ENCODE measurements at places on chromosomes 12 and 14.

GRCh38 chr12:103318566-103318965 lies 177.2 kb downstream of the C12orf42 start:
- DNase-seq: no peak

DNA sequence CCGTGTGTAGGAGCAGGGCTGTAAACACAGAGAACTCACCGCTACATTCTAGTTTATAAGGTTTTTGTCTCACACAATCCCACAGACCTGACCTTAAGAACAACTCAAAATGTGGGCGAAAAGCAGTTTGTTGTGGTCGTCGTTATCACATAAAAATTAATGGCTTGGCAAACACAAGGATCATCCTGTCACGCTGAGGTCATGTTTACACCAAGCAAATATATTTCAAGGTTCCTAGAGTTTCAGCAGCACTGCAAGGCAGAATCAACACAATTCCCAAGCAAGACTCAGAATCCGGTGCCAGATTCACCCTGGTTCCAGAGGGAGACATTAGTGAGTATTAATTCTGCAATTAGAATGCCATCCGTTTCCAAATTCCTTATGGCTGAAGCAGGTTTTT lies 30.1 kb upstream of the MAP1LC3B2 start:
- peak; percentile 72 for DNase-seq

DNA sequence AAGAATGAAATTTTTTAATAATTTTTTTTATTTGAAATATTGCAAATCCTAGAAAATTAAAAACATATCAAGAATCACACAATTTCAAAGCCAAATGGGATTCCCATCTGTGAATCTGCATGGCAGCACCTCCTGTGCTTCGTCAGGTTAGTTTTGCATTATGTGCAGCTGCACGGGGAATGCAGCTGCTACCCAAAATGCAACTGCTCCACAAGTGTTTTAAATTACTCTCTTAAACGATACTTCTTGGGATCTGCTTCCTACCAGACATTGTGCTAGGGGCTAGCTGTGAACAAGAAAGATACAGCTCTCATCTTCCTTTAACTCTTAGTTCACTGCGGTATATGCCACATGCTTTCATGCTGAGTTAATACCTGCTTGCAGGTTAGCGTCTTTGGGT lies 154.2 kb downstream of the CRADD start:
- DNase-seq: no peak

GRCh38 chr12:62264706-62265105 lies 4.5 kb downstream of the USP15 start:
- DNase-seq: no peak

- no peak for DNase-seq
Observed at GRCh38 chr14:103533999-103534575, 5.1 kb downstream of the TRMT61A start.

DNA sequence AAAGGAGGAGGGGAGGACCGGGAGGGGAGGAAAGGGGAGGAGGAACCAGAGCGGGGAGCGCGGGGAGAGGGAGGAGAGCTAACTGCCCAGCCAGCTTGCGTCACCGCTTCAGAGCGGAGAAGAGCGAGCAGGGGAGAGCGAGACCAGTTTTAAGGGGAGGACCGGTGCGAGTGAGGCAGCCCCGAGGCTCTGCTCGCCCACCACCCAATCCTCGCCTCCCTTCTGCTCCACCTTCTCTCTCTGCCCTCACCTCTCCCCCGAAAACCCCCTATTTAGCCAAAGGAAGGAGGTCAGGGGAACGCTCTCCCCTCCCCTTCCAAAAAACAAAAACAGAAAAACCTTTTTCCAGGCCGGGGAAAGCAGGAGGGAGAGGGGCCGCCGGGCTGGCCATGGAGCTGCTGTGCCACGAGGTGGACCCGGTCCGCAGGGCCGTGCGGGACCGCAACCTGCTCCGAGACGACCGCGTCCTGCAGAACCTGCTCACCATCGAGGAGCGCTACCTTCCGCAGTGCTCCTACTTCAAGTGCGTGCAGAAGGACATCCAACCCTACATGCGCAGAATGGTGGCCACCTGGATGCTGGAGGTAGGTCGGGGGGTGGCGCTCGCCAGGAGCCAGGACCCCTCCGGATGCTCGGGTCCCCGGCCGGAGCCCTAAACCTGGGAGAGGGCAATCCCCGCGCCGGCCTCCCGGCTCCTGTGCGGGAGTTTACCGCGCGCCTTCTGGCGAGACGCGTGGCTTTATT lies at the start of gene CCND2:
Gene CCND2, plus strand, starts transcription at position 111 of the 744 bp plus-strand sequence. Its CDS starts 279 bp downstream, at position 390.
- peak; percentile 6 for DNase-seq

DNA sequence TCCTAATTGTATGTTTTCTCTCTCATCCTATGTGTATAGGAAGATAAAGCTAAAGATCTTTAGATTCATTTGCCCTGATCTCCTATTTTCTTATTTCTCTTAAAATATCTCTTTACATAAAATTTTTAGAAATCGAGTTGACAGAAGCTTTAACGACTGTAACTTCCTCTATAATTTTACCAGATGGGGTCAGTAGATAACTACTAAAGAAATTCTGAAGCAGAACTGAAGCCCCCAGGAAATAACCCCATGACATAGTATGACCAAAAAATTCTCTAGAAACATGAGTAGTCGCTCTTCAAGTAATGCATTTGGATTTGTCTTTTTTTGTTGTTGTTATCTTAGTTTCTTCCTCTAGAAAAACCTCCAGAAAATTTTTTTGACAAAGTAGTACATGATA lies 288.0 kb downstream of the ERC1 start:
- DNase-seq: no peak

DNA sequence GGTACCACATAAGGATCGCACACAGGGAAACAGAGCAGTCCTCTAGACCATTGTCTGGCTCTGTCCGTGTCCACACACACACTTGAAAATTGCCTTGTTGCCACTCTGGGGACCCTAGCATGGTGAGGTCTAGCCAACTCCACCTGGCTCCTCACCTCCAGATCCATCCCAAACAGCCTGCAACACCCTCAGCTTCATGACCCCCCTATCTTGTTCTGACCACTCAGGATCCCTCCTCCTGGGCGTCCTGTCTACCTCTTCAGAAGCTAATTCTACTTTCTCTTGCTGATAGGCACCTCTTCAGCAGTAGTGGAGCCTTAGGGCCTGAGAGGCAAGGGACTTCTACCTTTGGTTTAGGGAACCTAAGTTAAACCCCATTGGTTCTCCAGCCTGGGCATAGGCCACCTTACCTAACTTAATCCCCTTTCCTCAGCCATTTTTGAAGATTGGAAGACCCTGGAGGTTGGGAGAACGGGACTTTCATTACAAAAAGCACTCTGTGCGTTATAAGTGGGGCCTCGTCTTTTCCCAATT lies 697 bp upstream of the HOXC5 start:
- DNase-seq: no peak

DNA sequence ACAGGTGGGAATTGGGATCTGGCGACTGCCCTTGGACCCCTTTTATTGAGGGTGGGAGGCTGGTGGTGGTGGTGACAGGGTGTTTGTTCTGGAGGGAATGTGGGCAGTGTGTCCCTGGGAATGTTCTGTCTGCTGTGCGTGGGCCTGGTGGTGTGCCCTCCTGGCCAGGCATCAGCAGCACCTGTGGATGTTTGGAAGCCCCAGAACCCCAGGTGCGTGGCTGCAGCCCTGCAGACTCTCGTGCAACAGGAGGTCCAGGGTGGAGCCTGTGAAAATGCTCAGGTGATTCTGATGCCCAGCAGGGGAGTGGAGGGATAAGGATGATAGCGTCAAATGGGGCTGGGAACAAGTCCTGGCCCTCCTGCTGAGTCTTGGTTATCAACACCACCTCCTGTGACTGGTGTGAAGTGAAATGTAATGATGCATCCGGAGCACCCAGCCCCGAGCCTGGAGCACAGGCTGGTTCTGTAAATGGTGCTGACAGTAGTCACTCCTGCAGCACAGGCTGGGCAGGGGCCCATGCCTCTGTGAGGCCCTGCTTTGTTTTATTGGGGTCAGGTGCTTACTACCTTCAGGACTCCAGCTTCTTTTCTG lies 176.6 kb downstream of the TSPAN9 start:
- no peak for DNase-seq

- peak; percentile 18 for DNase-seq
Observed at GRCh38 chr12:32270818-32271710, 128.3 kb upstream of the FGD4 start.

DNA sequence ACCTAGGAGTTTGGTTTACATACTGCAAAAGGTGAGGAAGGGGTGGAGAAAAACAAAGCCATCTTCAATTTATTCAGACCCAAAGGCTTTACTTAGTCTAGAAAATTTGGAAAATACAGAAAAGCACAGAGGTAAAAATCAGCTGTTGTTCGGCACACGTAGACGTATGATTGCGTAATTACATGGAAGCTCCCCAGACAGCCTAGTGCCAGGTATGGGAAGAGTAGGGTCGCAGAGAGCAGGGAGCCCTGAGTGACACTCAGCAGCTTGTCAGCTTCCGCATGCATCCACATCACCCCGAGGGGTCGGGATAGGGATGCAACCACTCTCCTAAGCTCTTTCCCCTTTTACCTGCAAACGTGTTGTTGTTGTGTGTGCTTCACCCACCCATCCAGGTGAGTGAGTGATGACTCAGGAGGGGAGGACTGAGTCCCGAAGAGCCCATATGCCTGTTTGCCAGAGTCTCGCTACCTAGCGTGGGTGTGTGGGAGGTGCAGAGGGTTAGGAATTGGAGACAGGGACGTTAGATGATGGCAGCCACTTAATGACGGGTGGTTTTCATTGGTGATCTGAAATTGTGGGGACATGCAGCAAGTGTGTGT lies 20.1 kb downstream of the PIWIL1 start:
- no peak for DNase-seq

DNA sequence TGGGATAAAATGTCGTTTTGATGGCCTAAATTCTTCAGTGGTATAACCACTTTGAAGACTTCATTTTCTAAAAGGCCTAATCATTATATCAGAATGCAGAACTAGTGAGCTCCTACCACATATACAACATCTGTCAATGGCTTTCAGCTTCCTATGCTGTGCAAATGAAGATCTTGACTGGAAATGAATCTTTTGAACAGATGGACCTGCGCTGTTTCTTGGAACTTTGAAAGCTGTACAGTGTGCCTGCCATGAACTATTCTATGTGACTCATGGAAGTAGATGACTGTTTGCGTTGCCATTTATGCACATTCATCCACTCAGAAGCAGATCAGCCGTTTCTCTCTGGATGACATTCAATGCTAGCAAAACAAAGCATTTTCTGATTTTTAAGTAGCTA lies 542.2 kb upstream of the USP15 start:
- DNase-seq: no peak

GRCh38 chr14:105303949-105304348 lies 3.1 kb upstream of the BRF1 start:
- peak; percentile 80 for DNase-seq

DNA sequence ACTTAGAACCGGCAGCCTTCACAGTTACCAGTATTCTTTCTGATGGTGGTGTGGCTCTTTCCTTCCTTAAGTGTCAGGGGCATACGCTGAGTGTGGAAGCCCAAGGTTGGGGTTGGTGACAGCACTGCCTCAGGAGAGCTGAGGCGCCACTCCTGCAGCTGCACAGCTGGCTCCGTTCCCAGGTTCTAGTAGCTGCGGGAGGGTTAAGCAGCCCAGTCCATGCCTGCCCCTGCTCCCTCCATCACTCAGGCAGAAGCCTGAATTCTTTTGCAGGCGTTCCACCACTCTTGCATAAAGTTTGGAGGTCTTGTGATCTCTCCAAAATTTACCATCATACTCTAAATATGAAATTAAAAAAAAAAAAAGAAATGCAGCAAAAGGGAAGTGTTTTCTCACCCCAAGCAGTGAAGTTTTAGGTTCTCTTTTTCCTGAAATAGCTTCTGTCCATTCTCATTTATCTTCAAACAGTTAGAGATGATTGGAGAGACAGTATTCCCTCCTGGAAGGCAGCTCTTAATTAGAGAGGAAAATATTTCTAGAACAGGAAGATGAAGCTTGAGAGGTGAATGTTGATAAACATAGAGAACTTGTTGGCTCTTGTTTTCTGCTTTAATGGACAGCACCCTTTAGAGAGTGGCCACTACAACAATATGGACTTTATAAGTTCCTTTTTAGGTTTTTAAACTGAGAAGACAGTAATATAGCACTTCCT lies 136.1 kb downstream of the FGD4 start:
- DNase-seq: no peak

- peak; percentile 35 for DNase-seq
Observed at GRCh38 chr12:95173392-95174251, 43.6 kb downstream of the FGD6 start.

GRCh38 chr12:30795410-30796312 lies 40.9 kb upstream of the CAPRIN2 start:
- DNase-seq: no peak

DNA sequence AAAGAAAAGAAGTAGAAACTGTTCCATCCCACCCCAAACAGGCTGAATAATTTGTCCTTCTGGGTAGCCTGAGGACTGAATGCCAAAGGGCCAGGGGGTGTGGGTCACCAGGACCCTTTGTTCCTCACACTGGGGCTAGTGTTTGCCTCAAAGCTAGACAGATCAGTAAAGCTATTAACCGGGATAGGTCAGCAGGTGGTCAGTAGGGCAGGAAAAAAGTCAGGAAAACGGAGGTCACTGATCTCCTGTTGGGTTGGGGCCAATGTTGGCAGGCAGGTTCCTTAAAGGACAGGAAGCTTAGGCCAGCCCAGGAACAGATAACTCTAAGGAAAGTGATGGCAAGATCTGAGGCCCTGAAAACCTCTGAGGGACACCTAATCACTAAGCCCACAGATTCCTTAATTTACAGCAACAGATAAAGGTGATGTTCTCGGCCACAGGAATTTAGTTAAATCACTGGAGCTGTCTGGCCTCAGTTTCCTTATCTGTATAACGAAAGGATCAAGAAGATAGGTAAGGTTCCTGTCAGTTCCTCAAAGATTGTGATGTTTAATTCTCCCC lies 22.7 kb upstream of the TMPO start:
- DNase-seq: no peak

GRCh38 chr12:29286081-29286790 lies 94.7 kb downstream of the ERGIC2 start:
- DNase-seq: no peak

- no peak for DNase-seq
Observed at GRCh38 chr12:11875414-11875935, 195.3 kb upstream of the BCL2L14 start.

DNA sequence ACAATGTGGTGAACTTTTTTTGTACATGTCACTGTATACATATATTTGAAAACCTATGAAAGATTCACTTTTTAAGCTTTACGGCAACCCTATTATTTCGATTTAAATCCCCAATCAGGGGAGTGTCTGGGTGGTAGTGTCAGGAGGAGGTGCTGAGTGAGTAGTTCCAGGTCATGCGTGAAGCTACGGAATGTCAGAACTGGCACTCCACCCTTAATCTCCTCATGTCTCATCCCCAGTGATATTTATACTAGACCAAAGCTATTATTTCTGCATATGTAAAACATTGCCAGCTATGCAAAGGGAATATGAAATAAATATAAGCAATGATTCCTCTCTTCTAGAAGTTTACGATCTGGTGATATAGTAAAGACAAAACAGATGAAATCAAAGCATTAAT lies 12.3 kb downstream of the NR1H4 start:
- DNase-seq: no peak

Data from T47D (cell line).